ENCODE measurements at places on chromosomes 7 and 10.

- DNase-seq, result no peak
These were observed 8.1 kb downstream of the ZNF487 start for GRCh38 chr10:43444897-43445466.

DNA sequence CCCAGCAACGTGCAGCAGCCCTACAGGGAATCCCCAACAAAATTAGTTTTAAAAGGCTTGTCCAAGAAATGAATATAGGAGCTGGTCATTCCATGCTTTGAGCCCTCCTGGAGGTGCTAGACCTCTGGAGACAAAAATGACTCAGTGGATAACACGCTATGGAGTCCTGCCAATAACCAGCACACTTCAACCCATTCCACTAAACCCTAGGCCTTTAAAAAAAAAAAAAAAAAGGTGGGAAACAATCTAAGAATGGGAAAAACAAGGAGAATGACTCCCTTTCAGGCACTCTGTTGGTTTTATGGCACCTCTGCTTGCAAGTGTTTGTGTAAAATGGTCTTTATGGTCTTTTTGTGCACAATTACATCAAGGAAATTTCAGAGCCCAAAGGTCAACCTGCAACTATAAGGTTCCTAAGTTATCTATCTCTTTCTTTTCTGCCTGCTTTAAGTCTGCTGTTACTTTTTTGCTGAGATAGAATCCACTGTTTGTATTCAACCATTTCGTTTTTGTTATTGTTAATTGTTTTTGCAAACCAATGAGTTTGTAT, 21.3 kb downstream of the AVL9 start:
- DNase-seq, result peak; percentile 46

DNA sequence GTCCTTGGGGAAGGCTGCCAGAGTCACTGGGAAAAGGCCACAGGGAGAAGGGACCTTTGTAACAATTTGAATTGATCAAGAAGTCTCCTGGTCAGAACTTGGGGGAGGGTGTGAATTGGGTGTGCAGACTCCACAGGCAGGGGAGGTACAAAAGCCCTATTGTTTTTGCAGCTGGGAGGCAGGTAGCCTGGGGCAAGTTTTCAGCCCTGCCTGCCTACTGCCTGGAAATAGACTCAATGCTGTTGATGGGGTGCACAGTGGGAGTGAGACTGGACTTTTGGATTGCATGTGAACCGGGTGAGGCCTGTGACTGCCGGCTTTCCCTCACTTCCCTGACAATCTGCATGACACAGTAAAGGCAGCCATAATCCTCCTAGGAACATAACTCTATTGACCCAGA, 947.0 kb downstream of the REEP3 start:
- no peak for DNase-seq

DNA sequence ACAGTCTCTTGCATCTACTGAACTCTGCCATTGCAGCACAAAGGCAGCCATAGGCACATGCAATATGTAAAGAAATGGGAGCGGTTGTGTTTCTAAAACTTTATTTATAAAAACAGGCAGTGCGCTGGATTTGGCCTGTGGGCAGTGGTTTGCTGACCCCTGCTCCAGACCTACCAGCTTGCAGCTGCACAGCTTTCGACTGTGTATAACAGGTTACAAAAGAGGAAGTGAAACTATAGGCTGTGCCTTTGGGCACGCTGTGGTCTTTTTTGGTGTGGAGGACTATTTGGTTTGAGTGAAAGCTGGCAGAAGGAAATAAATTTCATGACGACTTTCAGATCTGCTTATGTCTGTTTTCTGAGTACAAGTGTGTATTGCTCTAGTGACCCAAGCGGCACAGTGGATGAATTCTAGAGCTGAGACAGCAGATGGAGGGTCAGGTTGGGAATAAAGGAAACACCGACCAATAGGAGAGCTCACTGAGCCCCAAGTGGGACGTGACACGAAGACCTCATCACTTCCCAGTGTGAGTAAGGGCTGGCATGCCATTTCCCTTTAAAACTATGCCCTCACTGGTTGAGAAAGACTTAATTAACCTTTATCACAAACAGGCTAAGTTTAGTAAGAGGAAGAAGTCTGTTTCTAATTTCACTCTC, 152.7 kb downstream of the ANK3 start:
- peak; percentile 71 for DNase-seq

DNA sequence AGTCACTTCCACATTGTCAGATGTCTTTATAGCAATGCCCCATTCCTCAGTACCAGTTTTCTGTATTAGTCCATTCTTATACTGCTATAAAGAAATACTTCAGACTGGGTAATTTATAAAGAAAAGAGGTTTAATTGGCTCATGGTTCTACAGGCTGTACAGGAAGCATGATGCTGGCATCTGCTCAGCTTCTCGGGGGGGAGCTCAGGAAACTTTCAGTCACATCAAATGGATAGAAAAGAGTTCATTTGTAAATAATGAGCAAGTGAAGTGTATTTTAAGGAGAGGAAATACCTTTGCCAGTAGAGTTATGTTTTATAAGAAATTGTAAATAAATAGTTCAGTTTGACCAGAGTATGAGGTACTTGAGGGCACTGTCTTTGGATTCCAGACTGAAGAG, 50.5 kb downstream of the TMEM60 start:
- no peak for DNase-seq

GRCh38 chr7:148807436-148807835, 76.7 kb downstream of the EZH2 start:
- no peak for DNase-seq

DNA sequence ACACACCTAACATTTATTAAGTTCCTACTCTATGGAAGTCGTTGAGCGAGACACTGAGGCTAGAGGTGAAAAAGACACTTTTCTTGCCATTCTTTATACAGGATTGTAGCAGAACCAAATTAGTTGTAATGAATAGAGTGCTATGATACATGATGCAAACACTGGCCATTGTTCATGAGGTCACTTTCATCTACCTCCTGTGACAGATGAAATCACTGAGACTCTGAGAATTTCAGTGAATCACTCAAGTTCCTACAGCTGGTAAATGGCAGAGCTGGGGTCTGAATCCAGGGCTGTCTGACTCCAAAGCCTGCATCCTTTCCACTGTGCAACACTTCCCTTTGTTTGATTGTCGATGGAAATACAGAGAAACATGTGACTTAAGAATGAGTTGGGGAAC, 657.6 kb downstream of the LRMDA start:
- DNase-seq, result peak; percentile 38

All from renal cortical epithelial cell (primary cell).